ENCODE measurements at places on chromosomes 16 and 17.

GRCh38 chr16:48918520-48919258 is 308.7 kb upstream of the N4BP1 start:
- peak; percentile 61 for DNase-seq

DNA sequence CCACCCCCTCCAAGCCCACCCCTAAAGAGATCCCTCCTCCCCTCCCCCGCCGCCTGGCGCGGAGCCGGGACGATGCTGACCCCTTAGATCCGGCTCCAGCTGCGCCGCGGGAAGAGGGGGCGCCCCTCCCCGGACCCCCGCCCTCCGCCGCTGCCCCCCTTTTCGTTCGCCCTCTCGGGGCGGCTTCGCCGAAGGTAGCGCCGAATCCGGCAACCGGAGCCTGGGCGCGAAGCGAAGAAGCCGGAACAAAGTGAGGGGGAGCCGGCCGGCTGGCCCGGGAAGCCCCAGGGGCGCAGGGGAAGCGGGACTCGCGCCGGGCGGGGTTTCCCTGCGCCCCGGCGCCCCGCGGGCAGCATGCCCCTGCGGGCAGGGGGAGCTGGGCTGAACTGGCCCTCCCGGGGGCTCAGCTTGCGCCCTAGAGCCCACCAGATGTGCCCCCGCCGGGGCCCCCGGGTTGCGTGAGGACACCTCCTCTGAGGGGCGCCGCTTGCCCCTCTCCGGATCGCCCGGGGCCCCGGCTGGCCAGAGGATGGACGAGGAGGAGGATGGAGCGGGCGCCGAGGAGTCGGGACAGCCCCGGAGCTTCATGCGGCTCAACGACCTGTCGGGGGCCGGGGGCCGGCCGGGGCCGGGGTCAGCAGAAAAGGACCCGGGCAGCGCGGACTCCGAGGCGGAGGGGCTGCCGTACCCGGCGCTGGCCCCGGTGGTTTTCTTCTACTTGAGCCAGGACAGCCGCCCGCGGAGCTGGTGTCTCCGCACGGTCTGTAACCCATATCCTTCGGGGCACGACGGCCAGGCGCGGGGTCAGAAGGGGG is 623 bp downstream of the CACNA1G start:
- no peak for DNase-seq

- DNase-seq = no peak
These were observed 52.6 kb upstream of the MAP3K14 start for GRCh38 chr17:45369421-45369820.

DNA sequence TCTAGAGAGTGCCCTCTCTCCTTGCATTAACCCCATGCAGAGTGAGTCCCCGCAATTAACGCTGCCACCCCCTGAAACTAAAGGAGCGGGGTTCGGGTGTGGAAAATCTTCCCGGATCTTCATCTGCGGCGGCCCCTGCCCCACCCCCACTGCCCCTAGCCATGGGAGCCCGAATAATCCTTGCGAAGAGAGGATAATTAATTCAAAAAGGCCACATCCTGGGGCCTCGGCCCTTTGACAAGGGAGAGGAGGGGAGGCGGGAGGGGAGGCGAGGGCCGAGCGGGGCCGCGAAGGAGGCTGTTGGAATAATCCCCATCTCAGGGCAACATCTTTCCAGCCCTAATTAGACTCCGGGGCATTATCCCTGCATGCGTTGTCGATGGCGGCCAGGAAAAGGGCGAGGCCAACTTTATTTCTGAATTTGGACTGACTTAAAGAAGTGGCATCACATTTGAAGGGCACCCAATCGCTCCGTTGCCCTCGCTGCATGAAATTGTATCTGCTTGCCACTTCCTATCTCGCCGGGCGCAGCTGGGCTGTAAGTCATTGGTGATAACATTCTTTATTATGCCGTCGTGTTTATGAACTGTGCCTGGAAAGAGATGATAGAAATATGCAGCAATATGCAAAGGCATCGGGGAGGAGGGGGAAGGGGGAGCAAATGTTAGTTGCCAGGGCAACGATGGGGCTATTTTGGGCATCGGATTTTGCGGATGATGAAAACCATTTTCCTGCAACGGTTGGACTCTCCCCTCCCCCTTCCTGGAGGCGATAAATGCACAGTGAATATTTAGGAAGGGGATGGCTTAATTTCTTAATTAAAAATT is 387.1 kb upstream of the TNRC6C start:
- DNase-seq = no peak

GRCh38 chr17:69357701-69358100 is 30.8 kb upstream of the ABCA5 start:
- DNase-seq = no peak

GRCh38 chr16:30982548-30983288 is 2.3 kb upstream of the HSD3B7 start:
- no peak for DNase-seq

DNA sequence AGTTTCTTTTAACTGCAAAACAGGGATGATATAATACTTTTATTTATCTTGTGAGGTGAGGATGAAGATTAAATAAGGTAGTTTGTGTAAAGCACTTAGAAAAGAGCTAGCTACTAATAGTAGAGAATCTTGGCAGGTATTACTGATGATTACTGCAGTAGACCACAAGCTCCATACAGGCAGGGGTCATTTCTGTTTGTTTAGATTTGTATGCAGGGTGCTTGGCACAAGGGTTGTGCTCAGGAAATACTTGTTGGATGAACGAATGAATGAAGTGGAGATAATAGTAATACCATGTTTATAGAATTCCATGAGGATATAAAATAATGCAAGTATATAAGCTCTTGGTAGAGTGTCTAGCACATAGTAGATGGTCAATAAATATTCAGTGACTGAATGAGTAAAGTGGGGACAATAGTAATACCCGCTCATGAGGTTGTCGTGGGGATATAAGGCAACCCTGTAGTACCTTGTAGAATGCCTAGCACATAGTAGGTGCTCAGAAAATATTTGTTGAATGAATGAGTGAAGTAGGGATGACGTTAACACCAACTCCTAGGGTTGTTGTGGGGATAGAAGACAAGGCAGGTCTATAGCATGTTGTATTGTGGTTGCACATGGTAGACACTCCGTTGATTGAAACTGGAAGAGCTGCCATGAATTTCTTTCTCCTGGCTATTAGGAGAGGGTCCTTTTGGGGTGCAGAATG is 83.0 kb downstream of the ABCC1 start:
- DNase-seq = no peak

GRCh38 chr17:81380131-81380530 is 15.1 kb upstream of the BAHCC1 start:
- no peak for DNase-seq

DNA sequence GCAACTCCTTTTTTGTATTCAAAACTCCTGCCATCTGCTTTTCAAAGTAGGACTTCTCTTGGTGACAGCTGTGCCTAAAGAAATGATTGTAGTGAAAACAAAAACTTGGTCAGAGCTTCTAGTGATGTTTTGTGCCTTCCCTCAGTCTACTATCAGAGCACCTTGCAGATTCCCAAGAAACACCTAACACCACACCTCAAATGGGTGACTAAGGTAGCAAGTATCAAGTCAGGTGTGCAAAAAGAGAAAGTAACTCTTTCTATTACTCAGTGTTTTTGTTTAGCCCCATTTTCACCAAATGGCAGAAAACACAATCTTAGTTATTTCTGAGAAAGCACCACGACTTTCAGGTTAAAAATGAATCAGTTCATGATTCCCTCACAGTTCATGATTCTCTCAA is 2.0 kb upstream of the PMFBP1 start:
- DNase-seq = no peak

GRCh38 chr16:72910875-72911274 is 137.1 kb downstream of the ZFHX3 start:
- DNase-seq = no peak

- no peak for DNase-seq
These were observed 4.6 kb upstream of the ETV4 start for GRCh38 chr17:43550754-43551153.

GRCh38 chr17:3919123-3919624 is 2.9 kb upstream of the P2RX1 start:
- no peak for DNase-seq

GRCh38 chr16:80488167-80488566 is 52.6 kb upstream of the DYNLRB2 start:
- no peak for DNase-seq

DNA sequence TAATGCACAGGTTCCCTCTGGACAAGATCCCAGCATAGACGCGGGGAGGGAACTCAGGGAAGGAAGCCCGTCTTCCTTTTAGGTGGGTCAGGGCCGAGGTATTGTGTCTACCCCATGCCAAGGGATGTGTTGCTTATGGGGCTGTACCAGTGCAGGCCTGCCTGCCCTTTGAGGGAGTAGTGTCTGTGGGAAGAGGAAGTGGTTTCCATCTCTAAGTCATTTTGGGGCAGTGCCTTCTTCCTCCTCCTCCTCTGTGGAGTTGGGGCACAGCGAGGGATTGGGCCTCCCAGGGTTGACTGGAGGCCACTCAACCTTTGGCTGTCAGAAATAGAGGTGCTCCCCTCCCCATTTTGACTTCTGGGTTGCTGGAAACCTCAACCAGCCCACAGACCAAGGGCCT is 26.5 kb downstream of the GJD3 start:
- no peak for DNase-seq

DNA sequence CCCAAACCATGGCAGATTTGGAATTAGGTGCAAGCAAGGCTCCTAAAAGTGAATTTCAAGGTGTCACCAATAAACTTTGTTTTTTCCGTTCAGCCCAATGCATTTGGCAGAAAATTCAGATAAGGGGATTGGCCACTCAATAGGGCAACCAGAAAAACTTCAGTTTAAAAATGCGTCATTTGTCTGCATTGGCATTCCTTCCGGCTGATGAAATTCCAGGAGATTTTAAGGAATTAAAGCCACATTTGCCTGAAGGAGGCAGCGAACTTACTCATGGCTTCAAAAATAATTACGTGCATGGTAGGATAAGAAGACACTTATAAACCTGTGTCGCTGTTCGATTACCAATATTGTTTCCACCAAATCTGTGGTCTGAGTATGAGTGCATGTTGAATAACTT is 151.9 kb downstream of the SALL1 start:
- DNase-seq = no peak

- DNase-seq = peak; percentile 8
These were observed 139.4 kb downstream of the C16orf78 start for GRCh38 chr16:49513040-49513439.

- peak; percentile 89 for DNase-seq
These were observed at the start of gene CCDC57 for GRCh38 chr17:82212331-82213250. Gene CCDC57 (minus strand): TSS chr17:82212842. CDS start chr17:82201944, 10,898 bp downstream.

DNA sequence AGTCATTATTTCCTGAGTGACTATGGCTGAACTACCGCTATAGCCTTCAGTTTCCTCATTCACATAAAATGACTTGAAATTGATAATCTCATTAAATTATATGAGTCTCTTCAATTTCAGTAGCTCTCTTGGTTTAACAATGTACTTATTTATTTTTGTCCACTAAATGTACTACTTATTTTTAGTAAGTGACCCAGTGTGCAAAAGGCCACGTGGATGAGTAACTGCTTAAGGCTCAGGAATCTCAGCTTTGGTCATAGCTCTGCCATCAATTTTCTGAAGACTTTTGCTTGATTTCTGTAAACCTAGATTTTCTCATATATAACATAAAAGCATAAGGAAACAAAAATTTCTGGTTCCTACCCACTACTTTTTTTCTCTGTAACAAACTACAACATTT is 1132.9 kb upstream of the CDH8 start:
- no peak for DNase-seq

GRCh38 chr17:81656835-81657234 is 493 bp upstream of the PDE6G start:
- no peak for DNase-seq

- DNase-seq = peak; percentile 17
These were observed 8.6 kb downstream of the DNAH17 start for GRCh38 chr17:78568494-78569115.

GRCh38 chr17:39963829-39964228 is 1.0 kb downstream of the GSDMA start:
- no peak for DNase-seq

DNA sequence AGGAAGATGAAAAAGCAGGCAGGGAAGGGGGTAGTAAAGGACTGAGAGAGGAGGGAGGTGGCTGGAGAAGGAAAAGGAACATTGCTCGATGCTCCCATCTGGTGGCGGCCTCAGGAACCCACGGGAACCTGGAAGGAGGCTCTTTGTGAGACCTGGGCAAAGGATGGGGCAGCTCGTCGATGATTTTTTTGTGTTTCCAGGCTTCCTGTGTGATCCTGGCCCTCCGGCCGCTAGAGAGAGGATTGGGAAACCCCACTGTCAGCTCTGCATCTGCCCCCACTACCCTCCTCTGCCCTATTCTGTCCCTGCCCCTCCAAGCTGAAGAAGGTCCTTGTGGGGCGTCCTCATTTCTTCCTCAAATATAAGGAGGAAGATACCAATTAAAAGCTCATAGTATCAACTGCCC is 6.6 kb downstream of the WFIKKN2 start:
- DNase-seq = peak; percentile 68

- peak; percentile 47 for DNase-seq
These were observed 8.1 kb downstream of the MEIOB start for GRCh38 chr16:1863681-1864460.
